Renal cortex interstitium (tissue), 15 donors: ENCODE measurements at places on chromosomes 7 and 10. TPM values are rescaled to one million over a fixed set of nuclear protein-coding genes. Genes with fewer than 3 reads are reported as not detected.

Gene PAXIP1
- 26.3 TPM for polyA plus RNA-seq

Gene DNA2
- polyA plus RNA-seq = 11.3 TPM

Gene CYP3A5
- 2.1 TPM for polyA plus RNA-seq

Gene PLXDC2
- 42.6 TPM for polyA plus RNA-seq

DNA sequence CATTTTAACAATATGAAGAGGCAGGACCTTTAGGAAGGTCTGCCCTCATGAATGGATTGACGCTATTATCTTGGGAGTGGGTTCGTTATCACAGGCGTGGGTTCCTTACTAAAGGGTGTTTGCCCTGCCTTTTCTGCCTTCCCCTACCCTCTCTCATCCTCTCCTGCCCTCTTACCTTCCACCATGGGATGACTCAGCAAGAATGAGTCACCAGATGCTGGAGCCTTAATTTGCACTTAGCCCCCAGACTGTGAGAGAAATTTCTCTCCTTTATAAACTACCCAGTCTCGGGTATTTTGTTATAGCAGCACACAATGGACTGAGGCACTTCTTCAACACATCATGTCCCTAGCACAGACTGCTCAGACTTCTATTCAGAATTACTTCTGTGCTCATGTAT lies 31.4 kb upstream of the ZNF32 start:
- DNase-seq = no peak

DNA sequence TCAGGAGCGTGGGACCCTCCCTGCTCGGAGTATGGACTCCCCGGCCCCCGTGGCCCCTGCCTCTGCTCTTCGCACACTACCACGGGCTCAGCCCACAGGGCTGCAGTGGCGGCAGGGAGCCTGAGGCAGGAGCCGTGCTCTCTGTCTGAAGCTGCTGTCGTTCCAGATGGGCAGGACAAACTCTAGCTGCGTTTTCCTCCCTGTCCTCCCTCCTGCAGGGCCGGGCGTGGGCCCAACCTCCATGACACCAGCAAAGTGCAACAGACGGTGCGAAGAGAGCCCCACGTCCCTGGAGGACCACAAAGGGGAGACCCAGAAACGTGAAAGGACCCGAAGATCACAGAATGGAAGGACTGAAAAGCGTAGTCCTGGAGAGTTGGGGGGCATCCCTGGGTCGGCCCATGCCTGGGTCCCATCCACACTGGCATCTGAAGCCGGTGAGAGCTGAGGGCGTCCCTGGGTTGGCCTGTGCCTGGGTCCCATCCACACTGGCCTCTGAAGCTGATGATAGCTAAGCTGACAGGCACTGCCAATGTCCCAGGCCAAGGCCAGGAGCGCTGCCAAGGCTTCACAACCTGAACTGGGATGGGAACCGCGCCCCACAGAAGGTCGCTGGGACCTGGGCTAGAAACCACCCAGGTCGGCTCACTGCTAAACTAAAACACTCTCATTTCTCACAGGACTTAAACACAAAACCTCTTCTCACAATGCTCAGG lies 267.0 kb downstream of the MAD1L1 start:
- no peak for DNase-seq

DNA sequence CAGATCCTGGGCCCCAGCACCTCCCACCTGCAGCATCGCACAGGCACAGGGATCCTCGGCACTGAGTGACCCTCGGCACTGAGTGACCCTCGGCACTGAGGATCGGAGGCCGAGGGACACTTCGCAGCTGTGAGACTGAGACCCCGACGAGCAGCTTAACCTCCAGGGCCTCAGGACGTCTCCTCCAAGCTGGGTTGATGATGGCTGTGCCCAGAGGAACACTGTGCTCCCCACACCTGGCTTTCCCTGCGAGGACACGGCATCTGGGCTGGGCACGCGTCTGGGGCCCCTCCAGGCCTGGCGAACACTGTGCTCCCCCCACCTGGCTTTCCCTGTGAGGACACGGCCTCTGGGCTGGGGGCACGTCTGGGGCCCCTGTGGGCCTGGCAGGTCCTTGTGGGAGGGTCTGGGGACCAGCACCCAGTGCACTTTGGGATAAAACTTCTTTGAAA lies 158.3 kb upstream of the PPP2R2D start:
- no peak for DNase-seq

GRCh38 chr7:45446195-45446944 lies 127.8 kb upstream of the ADCY1 start:
- no peak for DNase-seq

DNA sequence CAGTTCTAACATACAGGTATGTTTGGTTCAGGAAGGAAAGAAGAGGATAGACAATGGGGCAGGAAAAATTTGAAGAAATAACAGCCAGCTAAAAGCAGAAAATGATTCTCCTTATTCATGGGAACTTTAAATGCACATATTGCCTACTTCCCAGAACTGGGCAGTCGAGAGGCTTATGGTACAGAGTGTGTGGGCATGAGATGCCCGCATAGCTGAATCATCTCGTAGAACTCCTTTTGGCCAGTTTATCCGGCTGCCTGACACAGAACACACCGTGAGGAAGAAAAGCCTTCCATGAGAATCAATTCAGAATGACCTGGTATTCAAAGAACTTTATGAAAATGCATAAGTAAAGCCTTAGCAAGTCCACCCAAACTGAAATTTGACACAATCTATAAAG lies 471.6 kb downstream of the SH2D4B start:
- no peak for DNase-seq

GRCh38 chr7:92135052-92135889 lies 994 bp upstream of the CYP51A1 start:
- DNase-seq = no peak

DNA sequence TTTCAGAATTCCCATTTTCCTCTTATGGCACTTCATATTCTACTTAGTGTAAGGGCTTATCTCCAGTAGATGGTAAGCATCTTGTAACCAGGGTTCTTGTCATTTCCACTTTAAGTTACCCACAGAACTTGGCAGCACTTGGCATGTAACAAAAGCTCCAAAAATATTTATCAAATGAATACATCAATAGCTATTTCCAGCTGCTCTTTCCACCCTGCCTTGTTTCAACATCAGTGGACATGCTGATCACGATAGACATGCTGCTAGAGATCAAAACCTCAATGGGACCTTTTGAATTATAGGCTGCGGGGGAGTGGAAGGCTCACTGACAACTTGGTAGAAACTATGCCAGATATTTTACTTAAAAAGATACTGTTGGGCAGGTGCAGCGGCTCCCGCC lies 32.9 kb downstream of the HOXA1 start:
- no peak for DNase-seq

GRCh38 chr10:23186697-23187096 lies 5.4 kb upstream of the PTF1A start:
- no peak for DNase-seq

DNA sequence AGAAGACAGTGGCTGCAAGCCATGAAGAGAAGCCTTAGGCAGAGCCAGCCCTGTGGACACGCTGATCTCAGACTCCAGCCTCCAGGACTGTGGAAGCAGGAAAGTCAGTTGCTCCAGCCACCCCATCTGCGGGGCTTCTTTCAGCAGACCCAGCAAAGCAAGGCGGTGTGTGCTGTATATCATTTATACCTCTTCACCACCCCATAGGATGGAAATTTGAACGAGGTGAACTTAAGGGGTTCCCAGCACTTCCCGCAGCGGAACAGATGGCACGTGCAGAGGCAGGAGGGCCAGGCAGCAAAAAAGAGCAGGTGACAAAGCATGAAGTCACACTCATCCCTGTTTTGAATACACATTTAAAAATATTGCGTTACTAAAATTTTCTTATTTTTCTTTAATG lies 159.4 kb downstream of the ADARB2 start:
- DNase-seq = no peak

- DNase-seq = no peak
Measured at GRCh38 chr10:95273393-95274312, 17.1 kb downstream of the PDLIM1 start.
